Activated T-cell treated with anti-CD3 and anti-CD28 coated beads for 48 hours (primary cell): ENCODE measurements at places on chromosomes 6 and 20.

DNA sequence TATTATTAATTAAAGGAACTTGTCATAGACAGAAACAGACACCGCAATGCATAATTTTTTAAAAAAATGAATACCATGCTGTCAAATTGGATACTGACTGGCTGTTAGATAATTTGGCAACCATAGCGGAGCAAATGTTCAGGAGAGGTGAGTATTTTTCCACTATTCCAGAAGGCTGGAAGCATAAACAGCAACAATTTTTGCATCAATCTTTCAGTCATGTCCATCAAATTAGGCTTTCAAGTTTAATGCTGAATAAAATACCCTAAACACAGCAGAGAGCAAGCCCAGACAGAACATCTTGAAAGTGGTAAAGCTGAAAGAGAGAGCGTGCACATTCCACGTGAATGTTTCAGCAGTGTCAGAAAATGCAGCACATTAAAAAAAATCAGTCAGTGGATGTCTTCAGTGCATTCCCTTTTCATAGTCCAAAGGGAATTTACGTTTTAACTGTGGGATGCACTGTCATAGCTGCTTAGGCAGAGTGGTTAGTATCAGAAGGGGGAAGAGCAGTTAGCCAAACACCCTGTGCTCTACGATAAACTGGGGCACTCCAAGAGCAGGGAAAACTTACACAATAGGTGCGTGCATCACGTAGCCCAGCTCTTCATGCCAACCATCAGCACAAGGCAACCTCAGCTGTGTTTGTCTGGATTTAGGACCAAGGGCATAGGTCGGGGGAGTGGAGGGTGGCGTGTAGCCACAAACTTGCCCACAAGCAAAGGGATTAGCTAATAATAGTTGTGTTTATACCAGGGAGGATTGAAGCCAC, 116.2 kb upstream of the STMND1 start:
- DNase-seq: no peak

GRCh38 chr6:148324297-148324985, 18.2 kb upstream of the SASH1 start:
- no peak for DNase-seq

DNA sequence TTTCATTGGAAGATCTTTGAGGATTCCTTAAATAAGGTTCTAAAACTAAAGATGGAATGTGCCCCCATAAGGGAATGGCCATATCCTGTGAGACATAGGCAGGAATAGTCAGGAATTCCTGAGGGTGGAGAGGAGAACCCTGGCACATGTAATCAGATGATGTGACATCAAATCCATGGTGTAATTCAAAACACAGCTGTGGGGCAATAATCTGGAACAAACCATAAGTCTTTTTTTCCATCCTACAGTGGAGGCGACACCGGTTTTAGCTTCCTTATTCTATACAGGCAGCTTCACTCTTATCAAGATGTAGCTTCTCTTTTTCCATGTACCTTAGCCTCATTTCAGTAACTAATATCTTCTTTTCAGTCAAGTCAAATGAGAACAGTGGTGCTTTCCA, 133.6 kb upstream of the CITED2 start:
- DNase-seq: no peak

- no peak for DNase-seq
These were observed 31.8 kb downstream of the GFOD1 start for GRCh38 chr6:13455552-13455966.

GRCh38 chr6:150153905-150154492, 11.2 kb downstream of the PPP1R14C start:
- DNase-seq: no peak

GRCh38 chr6:42370323-42370985, 81.3 kb downstream of the TRERF1 start:
- no peak for DNase-seq

DNA sequence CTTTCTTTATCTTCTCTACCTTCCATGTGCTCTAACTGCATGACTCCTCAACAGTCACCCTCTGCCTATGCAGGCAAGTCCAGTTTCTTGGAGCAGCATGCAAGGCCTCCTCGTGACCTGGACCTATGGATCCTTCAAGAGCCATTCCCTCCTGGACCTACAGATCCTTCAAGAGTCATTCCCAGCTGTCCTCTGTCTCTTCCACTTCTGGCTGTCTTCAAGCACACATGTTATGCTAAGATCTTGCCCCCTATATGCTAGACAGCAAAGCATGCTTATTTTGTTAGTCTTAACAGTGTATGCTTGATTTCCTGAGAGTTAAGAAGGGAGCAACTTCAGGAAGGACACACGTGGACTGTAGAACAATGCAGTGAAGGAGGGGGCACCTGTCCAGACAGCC, 7.5 kb downstream of the ID4 start:
- DNase-seq: no peak

- DNase-seq: no peak
These were observed 50.0 kb downstream of the SGK1 start for GRCh38 chr6:134267917-134268361.

DNA sequence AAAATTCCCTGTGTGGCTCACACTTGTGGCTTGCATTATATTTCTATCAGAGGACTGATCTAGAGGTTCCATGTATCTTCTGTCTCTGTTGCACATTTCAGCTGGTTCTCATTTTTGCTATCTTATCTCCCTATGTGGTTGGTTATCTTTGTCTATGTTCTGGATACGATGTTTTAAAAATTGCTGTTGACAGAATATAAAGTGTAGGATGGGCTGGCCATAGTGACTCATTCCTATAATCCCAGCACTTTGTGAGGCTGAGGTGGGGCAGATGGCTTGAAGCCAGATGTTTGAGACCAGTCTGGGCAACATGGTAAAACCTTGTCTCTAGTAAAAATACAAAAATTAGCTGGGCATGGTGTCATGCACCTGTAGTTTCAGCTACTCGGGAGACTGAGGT, 9.9 kb upstream of the ULBP3 start:
- DNase-seq: no peak

DNA sequence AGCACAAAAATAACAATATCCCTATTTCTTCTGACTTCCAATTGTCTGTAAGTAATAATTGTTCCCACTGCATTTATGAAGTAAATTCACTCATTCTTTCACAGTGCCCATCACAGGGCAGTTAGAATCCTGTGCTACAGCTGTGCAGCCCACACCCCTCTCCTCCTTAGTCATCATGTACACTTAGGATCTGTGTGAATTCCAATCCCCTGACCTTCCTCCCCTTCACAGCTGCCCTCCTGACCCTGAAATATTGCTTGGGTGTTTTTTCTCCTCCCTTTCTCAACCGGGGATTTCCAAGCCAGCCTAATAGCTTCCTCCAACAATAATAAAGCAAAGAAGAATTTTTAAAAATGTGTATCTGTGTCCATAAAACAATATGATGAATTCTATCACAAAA, 91.5 kb upstream of the BEND6 start:
- DNase-seq: no peak

DNA sequence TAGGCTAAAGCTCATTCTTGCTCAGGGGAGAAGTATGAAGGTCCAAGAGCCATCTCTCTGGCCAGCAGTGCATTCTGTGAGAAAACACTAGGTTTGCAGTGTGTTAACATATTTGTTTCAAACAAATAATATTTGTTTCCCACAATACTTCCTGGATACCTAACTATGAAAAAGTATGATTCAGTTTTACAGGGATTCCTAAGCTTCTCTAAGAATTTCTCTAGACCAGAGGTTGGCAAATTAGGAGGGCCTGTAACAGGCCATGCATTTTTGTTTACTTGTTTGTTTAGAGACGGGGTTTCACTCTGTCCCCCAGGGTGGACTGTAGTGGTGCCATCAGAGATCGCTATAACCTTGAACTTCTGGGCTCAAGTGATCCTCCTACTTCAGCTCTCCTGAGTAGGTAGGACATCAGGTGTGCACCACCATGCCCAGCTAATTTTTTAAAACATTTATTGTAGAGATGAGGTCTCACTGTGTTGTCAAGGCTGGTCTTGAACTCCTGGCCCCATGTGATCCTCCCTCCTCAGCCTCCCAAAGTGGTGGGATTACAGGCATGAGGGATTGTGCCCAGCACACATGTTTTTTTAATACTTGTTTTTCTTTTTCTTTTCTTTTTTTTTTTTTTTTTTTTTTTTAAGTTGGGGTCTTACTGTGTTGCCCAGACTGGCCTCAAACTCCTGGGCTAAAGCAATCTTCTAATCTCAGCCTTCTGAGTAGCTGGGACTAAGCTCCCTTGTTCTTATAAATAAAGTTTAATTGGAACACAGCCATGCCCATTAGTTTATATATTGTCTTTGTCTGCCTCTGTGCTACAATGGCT, 71.7 kb downstream of the ADGRG6 start:
- no peak for DNase-seq

DNA sequence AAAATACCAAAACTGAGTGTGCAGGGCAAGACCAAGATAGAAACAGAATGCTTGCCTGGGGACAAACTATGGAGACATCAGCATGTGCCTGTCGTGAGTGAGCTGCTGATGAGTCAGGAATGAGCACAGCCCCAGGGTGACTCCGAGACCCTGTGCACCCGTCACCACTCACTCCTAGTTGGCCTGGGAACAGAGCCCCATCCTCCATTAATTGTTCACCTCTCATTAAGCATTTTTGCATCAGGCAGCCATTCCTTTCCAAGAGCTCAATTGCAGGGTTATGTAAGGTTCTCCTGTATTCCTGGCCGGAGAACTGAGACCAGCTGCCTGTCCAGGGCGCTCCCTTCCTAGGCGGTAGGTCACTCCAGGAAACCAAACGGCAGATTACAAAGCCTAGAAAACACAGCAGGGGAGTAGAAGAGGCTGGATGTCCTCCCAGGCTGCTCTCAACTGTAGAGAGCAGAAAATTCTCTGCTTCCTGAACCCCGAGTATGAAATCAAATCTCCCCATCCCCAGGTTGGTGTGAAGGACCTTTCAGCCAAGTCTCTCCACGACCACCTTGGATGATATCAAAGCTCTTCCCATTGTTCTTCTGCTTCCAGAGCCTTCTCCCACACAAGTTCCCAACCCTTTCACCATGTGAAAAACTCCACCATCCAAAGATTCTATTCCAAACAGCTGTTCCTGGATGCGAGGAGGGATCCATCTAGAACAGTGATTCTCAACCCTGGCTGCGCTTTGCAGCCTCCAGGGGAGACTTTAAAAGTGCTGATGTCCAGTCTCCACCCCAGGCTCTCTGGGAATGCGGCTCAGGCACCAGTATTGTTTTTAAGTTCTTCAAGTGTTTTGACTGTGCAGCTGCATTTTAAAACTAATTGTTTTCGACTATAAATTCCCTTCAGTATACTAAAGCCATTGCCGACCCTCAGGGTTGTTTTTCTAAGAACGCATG, 532.6 kb upstream of the JARID2 start:
- no peak for DNase-seq

DNA sequence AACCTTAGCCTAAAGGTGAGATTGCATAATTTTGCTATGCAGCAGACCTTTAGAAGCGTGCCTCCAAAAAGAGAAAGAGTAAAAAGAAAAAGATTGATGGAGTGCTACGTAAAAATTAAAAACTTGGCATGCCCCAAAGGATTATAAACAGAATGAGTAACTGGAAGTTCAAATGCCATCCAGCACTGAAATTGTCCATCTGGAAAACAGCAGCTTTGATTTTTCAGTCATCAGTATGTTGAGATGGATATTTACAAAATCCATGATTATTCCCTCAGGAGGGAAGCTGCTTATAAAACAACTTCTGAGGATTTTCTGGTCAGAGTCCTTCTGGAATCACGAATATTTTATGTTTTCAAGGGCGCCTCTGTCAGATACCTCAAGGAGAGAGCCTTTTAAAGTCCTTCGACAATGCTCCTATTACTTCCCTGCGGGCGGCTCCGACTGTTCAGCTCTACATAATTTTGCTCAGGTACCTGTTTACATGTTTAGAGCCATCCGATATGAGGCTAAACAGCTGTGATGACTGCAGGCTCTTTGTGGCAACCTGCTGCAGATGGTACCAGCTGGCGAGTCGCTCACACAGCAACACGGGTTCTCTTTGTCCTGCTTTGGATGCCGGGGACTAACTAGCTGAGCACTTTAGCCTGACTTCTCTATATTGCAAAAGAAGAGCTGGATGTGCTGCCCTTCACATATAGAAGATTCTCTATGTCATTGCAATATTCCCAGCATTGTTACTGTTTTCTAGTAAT, 83.3 kb downstream of the RCAN2 start:
- no peak for DNase-seq

- no peak for DNase-seq
These were observed 129.7 kb upstream of the HMGCLL1 start for GRCh38 chr6:55708711-55709110.

GRCh38 chr6:30452736-30453507, 36.4 kb upstream of the HLA-E start:
- no peak for DNase-seq

- DNase-seq: no peak
These were observed 45.4 kb downstream of the FIG4 start for GRCh38 chr6:109736273-109737025.

DNA sequence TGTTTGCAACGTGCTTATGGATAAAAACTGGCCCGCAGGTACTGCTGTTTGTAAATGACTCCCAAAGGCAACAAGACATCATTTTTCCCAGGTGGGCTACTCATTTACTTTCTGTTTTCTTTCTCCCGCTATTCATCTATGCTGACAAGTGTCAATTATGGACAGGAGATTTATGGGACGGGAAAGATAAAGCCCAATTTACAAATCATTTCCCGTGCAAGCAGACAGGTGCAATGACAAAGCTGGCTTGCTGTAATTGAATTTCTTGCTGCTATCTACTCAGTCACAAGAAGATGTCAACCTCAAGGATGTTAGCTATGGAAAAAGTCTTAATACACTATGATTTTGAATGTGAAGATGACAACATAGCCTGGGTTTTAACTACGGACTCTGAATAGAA, 125.5 kb downstream of the EPHA7 start:
- DNase-seq: no peak

DNA sequence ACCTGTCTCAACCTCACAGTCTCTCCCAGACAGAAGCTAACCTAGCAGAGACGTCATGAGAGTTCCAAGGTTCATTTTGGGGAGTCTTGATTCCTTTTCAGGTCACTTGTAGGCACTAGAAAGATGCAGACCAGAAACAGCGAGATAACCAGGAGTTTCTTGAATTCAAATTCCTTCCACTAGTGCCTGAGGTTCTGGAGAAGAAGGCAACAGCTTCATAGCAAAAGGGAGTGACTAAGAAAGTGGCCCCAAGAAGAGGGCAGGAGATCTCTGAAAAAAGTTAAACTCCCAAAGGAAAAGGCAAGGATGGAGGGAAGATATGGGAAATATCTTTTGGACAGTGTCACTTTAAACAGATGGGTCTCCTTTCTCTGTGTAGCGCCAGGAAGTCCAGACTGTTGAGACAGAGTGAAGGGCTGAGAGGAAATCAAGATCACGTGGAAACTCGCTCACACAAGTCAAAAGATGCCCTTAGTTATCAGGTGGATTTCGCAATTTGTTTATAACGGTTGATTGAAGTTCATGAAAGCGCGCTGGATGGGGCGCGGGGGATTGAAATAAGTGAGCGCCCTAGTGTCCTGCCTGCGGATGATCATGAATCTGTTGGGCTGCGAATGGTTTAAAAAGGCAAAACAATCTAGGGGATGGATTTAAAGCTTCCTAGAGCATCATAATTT, 4.8 kb upstream of the PRSS16 start:
- no peak for DNase-seq
